Articular chondrocyte of knee joint (primary cell): ENCODE measurements at places on chromosomes 2 and 18. TPM values are rescaled to one million over a fixed set of nuclear protein-coding genes. Genes with fewer than 3 reads are reported as not detected.

The ZSWIM2 gene
- under 0.01 TPM in 1 of 2 replicates, not detected in the other for total RNA-seq

The SERPINB7 gene
- 0.11 TPM in 1 of 2 replicates, not detected in the other for total RNA-seq

The DPYSL5 gene
- total RNA-seq = not detected in 2 replicates

The RPRM gene
- total RNA-seq = not detected in 2 replicates

The CFAP210 gene
- total RNA-seq = 0.11 and 0.26 TPM in 2 replicates
